ENCODE measurements at places on chromosomes 12 and 14.

DNA sequence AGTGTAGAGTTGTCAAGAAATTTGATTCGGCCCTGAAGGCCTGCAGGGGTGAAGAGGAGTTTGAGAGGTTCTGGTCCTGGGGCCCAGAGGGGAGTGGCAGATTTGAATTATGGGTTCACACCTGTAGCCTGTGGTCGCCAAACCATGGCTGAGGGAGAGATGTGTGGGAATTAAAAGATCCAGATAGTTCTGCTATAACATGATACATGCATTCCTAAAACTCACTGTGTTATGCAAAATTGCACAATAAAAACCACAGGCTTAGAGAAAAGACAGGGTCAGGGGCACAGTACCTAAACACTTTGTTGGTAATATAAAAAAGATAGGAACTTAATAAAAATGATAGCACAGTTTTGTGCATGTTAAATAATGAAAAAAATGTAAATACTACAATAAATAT lies 106.2 kb downstream of the TMEM30B start:
- no peak for DNase-seq

GRCh38 chr14:102212356-102212755 lies 72.7 kb downstream of the WDR20 start:
- DNase-seq: no peak

DNA sequence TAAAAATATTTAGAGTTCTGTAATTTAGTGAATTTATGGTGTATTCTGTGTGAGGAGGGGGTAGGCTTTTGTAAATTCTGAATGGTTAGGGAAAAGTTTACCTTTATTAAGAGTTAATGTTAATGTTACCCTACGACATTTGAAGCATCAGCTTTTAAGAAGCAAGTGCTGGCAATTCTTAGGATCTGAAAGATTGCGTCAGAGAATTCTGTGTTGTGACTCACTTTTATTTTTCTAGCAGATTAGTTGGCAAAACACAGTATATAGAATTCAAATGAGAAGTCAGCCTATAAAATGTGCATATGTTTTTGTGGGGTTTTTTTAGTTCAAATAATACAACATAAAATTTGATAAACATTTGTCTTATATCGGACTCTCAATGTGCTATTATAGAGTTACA lies 97.6 kb downstream of the RAD52 start:
- DNase-seq: peak; percentile 58

- DNase-seq: no peak
Observed at GRCh38 chr14:26791117-26791806, 193.4 kb upstream of the NOVA1 start.

GRCh38 chr14:78697341-78697740 lies 527.2 kb downstream of the NRXN3 start:
- peak; percentile 25 for DNase-seq

DNA sequence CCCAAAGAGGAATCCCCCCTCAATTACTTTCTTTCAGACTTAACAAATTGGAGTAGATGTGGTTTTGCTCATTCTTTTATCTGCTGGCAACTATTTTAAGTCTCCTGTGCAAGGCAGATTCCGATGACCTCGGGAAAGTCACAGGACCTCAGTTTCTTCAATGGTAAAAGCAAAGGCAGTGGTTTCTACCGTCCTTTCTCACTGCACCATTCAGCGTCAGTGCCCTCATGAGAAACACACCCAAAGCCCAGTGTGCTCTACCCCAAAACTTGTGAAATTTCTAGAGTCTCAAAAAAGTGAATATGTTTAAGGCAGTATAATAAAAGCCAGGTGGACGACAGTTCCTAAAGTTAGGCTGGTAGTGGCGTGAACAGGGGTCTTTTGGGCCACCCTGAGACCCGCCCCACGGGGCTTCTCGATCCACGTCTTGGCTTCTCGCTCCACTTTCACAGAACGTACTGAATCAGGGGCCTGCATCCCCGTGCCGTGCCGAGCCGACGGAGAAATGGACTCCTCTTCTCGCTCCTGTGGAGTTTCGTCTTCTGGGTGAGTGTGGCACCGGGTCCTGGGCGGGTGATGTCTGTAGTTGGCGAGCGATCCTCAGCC lies 1.3 kb upstream of the ARHGAP5 start:
- no peak for DNase-seq

DNA sequence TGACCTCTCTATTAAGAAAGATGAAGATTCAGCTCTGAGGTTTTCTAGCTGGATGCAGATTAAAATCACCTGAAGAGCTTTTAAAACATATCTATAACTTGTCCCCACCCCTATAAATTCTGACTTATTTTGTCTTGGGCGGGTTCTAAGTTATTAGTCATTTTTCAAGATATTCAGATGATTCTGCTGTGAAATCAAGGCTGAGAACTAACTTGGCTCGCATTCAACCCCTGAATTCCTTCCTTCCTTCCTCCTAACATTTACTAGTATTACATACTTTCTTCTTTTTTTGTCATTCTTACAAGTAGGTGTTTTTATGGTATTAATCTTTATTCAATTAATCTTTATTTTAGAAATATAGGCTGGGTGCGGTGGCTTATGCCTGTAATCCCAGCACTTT lies 55.4 kb downstream of the SSPN start:
- DNase-seq: no peak

GRCh38 chr12:912466-913235 lies 36.8 kb downstream of the RAD52 start:
- no peak for DNase-seq

GRCh38 chr14:100149851-100150611 lies 9.4 kb downstream of the DEGS2 start:
- no peak for DNase-seq

DNA sequence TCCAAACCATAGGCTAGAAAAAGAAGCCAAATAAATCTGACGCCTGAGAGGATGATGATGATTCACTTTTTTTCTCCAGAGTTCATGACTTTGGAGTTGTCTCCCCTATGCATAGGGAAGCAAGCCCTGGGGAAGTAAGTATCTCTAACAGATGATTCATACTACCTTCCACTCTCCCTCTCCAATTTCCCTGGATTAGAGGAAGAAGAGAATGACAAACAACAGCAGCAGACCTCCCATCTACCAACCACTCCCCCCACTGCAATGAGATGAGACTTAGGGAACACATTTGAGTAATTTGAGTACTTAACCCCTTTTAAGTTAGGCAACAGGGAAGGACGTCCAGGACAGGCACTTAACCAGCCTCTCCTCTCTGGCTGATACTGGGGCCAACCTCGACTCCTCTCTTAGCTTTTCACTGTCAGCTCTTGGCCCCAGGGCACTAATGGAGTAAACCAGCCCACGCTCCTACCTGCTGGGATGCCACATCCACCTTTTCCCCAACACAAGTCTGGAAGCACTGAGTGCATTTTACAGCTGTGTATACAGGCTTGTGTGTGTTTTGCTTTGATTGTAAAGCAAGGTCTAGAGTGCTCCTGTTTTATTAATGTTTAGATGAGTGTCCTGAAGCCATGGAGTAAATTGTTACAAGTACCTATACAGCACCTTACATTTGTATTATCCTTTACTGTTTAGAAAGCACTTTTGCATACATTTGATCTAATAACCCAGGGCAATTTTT lies 180.7 kb downstream of the PHLDA1 start:
- DNase-seq: peak; percentile 73

- no peak for DNase-seq
Observed at GRCh38 chr14:85363358-85363757, 166.6 kb upstream of the FLRT2 start.

GRCh38 chr14:33686856-33687255 lies 264.0 kb downstream of the EGLN3 start:
- no peak for DNase-seq

DNA sequence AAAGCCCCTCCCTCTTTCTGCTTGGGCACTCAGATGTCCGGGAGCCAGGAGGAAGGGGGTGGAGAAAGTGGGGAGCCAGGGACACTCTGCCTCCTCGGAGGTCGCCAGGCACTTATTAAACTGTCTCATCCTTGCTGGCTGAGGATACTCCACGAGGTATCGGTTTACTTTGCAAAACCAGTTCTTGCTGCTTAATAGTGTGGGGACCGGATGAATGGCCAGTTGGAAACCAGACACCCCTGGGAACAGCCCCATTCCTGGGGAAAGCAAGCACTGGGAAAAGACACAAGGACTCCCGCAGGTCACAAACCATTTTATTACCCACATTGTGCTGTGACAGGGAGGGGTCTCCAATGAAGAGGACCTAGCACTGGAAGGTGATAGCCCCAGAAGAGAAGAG lies 34.2 kb downstream of the CCDC88C start:
- no peak for DNase-seq

DNA sequence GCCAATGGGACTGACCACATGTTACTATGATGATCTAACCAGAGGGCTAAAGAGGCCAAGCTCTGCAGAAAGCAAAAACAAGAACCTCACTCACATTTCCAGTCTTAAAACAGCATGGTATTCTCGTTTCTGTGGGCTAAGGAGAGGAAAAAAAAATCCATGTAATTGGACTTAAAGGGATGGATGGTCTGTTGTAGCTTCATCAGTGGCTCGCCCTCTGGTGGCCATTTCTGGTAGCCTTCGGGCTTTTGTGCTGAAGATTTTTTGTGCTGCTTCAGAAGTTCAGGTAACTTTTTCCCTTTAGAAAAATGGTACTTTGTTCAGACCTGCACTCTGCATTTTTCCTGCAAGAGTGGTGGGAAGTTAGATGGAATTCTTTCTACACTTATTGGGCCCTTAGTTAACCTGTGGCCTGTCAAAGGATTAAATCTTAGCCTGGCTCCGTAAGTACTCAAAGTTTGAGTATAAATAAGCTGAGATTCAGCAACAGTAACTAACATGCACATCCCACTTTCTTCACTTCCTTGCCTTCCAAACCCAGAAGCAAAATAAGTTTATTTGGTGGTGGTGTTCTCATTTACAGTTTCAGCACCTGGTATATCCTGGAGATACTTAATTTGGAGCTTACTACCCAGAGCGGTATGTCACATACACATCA lies 22.3 kb downstream of the DCAF4 start:
- DNase-seq: no peak

- DNase-seq: no peak
Observed at GRCh38 chr14:73049428-73049827, 8.9 kb upstream of the RBM25 start.

DNA sequence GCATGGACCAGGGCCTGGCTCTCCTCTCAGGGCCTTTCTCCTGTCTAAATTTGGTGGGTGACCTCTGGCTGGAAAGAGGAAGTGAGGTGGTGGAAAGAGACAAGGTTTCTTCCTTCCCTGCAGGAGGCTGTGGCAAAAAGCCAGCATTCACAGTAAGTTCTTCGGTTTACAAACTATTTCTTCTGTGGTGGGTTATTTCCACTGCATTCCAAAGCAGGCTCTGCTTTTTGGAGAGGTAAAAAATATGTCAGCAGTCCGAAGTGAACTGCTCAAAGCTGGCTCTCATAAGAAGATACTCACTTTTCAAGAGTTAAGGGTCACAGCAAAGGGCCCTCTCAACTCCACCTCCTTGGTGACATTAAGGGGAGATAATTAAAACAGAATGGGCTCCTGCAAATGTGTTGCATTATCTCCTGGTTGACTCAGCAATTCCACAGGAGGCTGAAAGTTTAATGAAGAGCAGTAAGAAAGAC lies 48.9 kb upstream of the POC1B start:
- DNase-seq: peak; percentile 49

DNA sequence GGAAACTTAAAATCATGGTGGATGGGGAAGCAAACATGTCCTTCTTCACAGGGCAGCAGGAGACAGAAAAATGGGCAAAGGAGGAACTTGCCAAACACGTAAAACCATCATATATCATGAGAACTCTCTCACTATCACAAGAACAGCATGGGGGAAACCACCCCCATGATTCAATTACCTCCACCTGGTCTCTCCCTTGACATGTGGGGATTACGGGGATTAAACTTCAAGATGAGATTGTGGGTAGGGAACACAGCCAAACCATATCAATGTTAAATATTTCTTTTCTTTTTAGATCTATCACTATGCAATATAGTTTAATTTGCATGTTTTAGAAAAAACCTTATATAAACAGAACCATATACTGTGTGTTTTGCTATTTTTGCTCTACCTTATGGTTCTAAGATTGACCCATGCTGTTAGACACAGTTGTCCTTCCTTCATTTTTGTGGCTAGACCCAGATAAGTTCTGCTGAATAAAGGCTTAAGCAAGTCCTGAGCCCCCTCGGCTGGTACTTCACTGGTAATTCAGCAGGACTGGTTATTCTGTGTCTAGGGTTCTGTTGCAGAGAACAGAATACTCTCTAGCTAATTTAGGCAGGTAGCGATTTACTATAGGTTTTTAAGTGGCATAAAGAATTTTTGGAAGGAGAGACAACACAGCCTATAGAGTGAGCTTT lies 253.7 kb upstream of the HMGA2 start:
- DNase-seq: no peak

- DNase-seq: no peak
Observed at GRCh38 chr12:105946493-105946901, 192.3 kb downstream of the NUAK1 start.

DNA sequence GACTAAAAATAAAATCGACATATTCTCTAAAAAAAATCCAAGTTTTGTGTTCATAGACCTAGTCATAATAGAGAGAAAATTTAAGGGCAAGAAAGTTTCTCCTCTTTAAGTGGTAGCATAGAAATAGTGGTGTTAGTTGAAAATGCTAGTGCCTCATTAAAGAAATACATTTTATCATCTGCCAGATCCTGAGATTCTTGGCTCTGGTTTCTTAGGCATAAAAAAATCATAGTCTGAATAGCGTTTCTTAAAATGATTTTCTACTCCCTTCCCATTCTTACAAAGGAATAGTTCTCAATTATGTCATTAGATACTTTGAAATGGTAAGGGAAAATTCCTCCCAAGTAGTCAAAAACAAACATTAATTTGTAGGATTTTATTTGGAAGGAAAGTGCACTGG lies 212.8 kb downstream of the NELL2 start:
- no peak for DNase-seq

DNA sequence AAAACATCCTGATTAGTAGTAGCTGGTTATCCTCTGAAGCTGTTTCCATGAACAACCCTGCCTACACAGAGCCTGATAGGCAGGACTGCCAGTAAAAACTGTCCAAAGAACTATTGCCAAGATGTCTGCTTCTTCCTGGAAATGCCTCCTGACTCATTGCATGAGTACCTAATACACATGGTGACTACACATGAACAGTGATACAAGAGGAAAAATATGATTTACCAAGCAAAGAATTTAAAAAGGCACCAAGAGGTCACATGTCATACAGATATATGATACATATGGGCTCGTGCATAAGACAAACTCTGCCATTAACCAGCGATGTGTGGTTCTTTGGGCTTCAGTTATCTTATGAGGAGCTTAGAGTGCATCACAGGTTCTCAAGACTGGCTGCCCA lies 552.3 kb downstream of the SLC16A7 start:
- peak; percentile 92 for DNase-seq

DNA sequence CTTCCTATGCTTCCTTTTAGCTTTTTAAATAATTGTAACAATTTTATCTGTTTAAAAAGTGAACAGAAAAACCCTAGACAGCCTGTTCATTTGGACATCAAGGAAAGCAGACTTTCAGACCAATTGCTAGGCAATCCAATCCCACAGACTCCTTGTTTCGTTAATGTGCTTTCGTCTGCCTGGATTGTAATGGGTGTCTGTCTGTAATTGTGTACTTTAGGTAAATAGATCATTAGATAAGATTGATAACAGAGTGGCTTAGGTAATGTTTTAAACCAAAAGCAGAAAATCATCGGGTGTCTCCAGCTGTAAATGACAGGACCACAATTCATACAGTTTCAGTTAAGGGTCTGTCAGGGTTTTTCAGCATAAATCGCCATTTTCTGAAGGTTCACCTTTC lies 19.6 kb downstream of the CCDC60 start:
- no peak for DNase-seq

GRCh38 chr12:131159660-131160059 lies 206.0 kb downstream of the ADGRD1 start:
- DNase-seq: no peak

- no peak for DNase-seq
Observed at GRCh38 chr14:105026802-105027563, 6.1 kb upstream of the CDCA4 start.

GRCh38 chr12:26327975-26328644 lies 132.7 kb downstream of the SSPN start:
- DNase-seq: no peak
